ENCODE measurements at places on chromosomes 5 and 9.

GRCh38 chr9:128497824-128498610 lies 6.5 kb upstream of the GLE1 start:
- no peak for DNase-seq

DNA sequence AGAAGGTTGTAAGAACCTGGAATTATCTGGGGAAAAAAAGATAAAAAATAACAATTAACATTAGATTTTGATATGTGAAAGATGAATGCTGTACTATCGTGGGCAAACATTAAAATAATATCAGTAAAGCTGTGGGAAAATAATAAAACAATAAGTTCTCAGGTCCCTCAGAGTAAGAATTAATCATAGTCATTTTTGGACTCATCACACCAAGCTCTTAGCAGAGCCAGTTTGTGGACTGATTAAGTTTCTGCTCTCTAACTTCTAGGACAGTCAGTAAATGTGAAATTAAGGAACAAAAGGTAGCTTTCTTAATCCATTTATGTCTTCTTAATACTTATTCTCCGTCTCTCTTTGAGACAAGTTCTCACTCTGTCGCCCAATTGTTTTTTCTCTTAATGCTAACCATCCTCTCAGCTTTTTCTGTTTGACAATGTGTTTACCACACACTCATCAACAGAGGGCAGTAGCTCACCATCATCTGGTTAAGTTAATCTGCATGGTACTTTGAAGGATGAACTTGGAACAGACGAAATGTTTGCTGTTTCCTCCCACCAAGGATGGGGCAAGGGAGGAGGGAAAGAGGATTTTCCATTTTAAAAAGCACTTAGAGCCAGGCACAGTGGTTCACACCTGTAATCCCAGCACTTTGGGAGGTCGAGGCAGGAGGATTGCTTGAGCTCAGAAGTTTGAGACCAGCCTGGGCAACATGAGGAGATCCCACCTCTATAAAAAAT lies 5.3 kb upstream of the ACO1 start:
- peak; percentile 79 for DNase-seq

GRCh38 chr9:137382444-137383080 lies 40.4 kb downstream of the EXD3 start:
- DNase-seq = no peak

- DNase-seq = no peak
Observed at GRCh38 chr5:1663186-1663585, 136.5 kb downstream of the MRPL36 start.

DNA sequence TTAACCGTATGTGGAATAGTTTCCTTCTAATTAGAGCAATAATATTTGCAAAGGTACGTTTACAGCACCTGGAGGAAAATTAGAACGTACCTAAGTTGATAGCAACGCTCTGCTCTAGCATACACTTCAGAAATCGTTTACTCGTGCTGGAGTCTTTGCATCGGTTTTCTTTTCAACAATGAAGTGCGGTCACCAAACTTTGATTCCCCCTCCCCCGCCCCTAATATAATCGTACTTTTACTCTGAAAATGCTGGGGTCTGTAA lies 506 bp downstream of the ADAMTS19 start:
- DNase-seq = peak; percentile 4

- peak; percentile 21 for DNase-seq
Observed at GRCh38 chr9:99416007-99416406, 193.9 kb downstream of the SEC61B start.

- peak; percentile 50 for DNase-seq
Observed at GRCh38 chr5:135986891-135987401, 32.2 kb upstream of the LECT2 start.

- DNase-seq = no peak
Observed at GRCh38 chr5:158570502-158570901, 529.2 kb downstream of the EBF1 start.

DNA sequence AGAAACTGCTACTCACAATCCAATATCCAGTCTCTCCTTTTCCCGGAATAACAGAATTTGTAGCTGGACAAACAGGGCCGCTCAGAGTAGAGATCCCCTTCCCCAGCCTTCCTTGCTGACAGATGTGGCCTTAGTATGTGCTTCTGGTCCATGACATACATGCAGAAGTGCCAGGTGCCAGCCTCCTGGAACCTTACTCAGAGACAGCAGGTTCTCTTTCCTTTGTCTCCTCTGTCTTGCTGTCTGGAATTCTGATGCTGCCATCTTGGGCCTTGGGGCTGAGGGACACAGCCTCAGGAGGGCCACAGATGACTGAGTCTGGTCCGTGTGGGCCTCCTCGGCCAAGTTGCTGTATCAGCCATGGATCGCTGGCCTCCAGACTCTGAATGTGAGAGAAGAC lies 210.1 kb downstream of the PAX5 start:
- DNase-seq = no peak

DNA sequence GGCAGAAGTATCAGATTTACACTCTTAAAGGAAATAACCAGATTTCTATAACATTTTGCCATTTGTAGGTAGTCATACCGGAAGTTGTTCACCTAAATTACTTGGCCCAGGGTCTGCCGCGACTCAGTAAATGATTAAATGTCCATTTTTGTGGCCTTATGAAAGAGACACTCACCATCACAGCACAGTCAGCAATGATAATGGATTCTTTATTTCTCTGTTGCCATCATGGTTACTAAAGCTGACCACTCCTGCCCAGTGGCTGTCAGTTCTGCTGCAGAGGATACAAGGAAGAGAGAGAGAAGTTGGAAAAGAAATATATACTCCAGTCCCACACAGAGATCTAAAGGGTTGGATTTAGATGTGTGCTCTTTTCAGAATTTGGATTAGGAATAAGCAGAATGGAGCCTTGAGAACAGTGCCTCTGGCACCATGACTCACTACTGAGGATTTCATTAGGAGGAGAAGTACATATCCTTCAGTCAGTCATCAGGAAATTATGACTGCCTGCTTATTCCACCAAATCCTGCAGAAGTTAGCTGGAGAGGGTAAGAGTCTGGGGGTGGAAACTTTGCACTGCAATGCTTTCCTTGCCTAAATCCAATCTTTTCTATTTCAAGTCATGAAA lies 72.8 kb upstream of the EFNA5 start:
- peak; percentile 69 for DNase-seq

GRCh38 chr5:2427983-2428382 lies 323.5 kb downstream of the IRX2 start:
- DNase-seq = no peak

- DNase-seq = no peak
Observed at GRCh38 chr9:35966433-35966832, 8.5 kb upstream of the OR2S2 start.

DNA sequence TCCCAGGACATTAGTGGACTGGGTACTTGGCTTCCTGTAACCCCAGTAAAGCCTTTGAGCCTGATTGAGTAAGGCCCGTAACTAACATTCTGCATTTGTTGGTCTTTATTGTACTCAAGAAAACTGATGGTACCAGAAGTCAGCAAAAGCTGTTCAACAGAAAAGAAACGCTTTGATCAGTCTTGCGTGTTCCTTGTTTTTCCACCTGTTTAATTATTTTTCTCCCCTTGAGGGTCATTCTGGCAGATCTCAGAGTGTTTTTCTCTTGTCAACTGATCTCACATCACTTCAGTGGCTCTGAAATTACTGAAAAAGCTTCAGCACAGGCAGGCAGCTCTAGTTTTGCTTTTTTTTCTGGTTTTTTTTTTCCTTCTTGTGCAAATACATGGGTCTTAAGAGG lies 6.1 kb upstream of the TMEM268 start:
- DNase-seq = no peak

DNA sequence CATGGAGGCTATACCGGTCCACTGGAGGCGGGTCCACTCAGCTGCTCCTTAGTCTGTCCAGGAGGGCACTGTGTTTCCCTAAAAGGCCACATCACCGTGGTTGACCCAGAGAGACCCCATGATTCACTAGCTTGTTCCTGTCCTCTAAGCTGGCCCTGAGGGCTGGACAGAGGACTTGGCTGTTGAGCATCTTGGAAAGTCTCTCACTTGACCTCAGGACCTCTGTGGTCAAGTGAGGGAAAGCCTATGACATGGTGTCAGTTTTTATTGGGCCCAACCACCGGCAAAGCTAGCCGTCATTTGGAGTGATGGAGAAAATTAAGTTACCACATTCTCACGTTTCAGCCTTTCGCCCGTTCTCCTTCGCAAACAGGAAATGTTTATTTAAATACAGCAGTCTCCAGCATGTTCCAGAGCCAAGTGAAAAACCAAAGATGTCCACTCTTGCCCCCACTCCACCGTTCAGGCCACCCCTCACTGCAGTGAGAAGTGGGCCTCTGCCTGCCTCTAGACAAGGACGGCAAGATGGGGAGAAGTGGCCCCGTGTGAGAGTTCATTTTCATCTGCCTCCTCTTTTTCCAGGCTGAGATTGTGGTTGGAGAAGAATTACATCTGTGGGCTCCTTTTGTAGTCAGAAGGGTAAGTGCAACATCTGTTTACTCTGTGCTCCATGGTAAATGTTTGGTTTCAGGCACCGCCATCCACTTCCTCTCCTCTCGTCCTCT lies 4.4 kb downstream of the SLIT3 start:
- DNase-seq = peak; percentile 58

- no peak for DNase-seq
Observed at GRCh38 chr5:44538797-44539601, 149.8 kb upstream of the FGF10 start.

GRCh38 chr5:178625679-178626483 lies 969 bp downstream of the CLK4 start:
- peak; percentile 42 for DNase-seq

DNA sequence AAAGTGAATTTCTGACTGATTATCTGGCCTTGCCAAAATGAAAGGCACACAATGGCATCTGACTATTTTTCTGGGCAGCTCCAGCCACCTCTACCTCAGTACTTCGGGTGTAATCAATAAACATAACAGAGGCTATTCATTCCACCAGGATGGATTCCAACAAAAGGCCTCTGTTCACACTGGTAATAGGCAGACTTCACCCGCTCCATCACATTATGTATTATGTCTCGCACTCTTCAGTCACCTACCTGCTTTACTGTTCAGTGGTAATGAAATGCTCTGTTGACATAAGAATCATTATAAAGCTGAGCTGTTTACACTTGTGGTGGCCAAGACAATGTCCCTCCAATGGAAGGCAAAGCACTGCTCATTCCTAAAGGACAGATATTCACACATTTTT lies 1333.7 kb upstream of the WWC1 start:
- no peak for DNase-seq

- no peak for DNase-seq
Observed at GRCh38 chr5:50967563-50968355, 301.3 kb downstream of the PARP8 start.

DNA sequence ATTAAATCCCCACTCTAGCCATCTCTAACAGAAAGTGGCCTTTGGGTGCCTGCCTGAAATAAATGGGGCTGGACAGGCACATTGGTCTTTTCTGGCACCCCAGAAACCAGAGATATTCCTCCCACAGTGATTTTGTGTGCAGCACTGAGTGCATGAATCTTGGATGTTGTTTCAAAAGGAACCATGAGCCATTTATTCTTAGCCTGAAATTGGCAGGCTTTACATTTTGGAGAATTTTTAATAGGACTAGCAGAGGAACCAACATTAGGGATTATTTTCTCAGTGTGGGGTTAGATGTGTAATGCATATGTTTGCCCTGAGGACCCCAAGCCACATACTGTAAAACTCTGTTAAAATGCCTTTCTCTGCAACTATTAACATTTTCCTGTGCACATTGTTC lies 451.3 kb downstream of the NFIB start:
- DNase-seq = no peak

DNA sequence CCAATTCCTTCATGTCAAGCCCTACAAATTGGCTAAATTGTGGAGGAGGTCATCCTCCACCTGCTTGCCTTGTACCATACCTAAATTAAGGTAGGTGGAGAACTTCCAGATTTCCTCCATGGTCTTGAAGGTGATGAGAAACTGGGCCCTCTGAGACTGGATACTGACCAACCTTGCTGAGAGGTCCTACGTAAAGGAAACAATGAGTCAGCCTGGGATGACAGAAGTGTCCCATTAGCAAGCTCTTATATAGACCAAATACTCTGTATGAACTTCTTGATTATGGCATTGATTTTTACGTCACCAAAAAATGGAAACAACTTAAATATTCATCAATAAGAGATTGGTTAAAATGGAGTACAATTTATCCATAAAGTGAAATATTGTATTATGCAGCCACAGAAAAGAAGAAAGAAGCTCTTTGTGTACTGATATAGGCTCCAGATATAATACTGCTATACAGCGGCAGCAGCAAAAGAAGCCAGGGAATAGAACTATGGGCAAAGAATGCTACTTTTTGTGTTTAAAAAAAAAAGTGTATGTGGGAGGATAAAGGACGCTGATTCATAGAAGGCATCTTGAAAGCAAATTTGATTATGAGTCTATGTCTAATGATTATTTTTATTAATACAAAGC lies 18.3 kb downstream of the SH3TC2 start:
- DNase-seq = no peak

- no peak for DNase-seq
Observed at GRCh38 chr9:24459953-24460352, 85.7 kb downstream of the IZUMO3 start.

DNA sequence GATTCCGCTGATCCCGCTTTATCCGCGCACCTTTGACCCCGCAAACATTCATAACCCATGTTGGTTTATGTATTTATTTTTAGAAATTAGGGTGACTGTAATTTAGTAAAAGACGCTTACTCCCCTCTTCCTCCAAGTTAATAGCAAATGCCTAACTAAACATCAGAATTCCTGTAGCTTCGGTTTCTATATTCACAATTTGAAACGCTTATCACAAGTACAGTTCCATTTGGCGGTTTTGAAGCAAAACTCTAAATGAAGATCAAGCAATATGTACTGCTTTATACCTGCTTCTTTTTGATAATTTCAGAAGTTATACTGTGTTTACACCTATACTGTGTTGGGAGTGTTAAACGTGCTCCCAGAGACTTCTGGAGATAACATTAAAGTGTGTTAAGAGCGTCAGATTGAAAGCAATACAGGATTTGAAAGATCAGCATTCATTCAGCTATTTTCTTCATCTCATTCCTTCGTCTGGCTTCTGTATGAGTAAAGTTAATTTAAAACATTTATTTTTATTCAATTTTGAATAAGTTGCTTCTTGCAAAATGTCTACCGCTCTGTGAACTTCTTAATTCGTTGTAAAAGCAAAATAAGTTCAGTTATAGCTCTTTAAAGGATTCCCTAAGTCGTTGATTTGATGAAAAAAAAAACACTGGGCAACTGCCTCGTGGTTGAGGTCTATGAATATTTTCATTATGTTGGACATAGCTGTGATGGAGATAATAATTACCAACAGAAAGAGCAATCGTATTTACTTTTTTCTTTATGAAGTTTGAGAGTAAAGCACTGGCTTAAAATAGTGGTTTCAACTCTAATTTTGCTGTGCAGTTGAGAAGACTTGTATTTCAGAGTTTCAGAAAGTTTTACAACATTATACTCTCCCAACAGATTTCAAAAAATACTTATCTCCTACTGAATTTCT lies 2.5 kb downstream of the PRDM6 start:
- no peak for DNase-seq

GRCh38 chr5:15105799-15106393 lies 234.3 kb upstream of the ANKH start:
- DNase-seq = peak; percentile 74

GRCh38 chr5:172926796-172927195 lies 32.4 kb upstream of the RPL26L1 start:
- no peak for DNase-seq
